A549 treated with ZK216348 at 1 μM for 4 hours (cell line): ENCODE measurements at places on chromosomes 1 and 21. TPM values are rescaled to one million over a fixed set of nuclear protein-coding genes. Genes with fewer than 3 reads are reported as not detected.

Gene RPS6KC1
- 8.8 to 14.6 TPM (median 11.1 TPM) in 5 replicates for total RNA-seq

Gene CHAF1B
- total RNA-seq, result 10.5 to 13.3 TPM (median 11.6 TPM) in 5 replicates

Gene IFI6
- total RNA-seq, result 7.3 to 14.3 TPM (median 11.8 TPM) in 5 replicates

Gene GPR52
- 0.13 TPM in 1 of 5 replicates, not detected in the others for total RNA-seq

Gene TRPM2
- total RNA-seq, result 4.8 to 9.0 TPM (median 8.0 TPM) in 5 replicates

Gene CCSAP
- total RNA-seq, result 3.5 to 7.4 TPM (median 6.0 TPM) in 5 replicates

Gene TFAP2E
- total RNA-seq, result 0.40 to 0.93 TPM (median 0.65 TPM) in 5 replicates

Gene POLR3C
- total RNA-seq, result 33.2 to 36.2 TPM (median 34.6 TPM) in 5 replicates

Gene GJB4
- 0.05 to 0.11 TPM (median 0.09 TPM) in 4 of 5 replicates, not detected in the other for total RNA-seq

Gene CNKSR1
- 0.13 to 0.58 TPM (median 0.39 TPM) in 5 replicates for total RNA-seq

Gene SUCO
- 6.6 to 11.8 TPM (median 11.0 TPM) in 5 replicates for total RNA-seq

Gene FBXO44
- 12.5 to 19.6 TPM (median 17.2 TPM) in 5 replicates for total RNA-seq

Gene RWDD3
- total RNA-seq, result 6.2 to 11.0 TPM (median 10.1 TPM) in 5 replicates

Gene C8A
- total RNA-seq, result not detected in 5 replicates

Gene KRTAP20-3
- not detected in 5 replicates for total RNA-seq

Gene MAB21L3
- total RNA-seq, result not detected in 5 replicates

Gene TNFRSF14
- total RNA-seq, result 0.21 to 0.67 TPM (median 0.30 TPM) in 4 of 5 replicates, not detected in the other

Gene CITED4
- total RNA-seq, result 39.5 to 126 TPM (median 106 TPM) in 5 replicates

Gene JAM2
- total RNA-seq, result not detected in 5 replicates

Gene KMO
- total RNA-seq, result 0.46 to 2.0 TPM (median 1.5 TPM) in 5 replicates

Gene VANGL2
- 0.50 to 1.2 TPM (median 0.91 TPM) in 5 replicates for total RNA-seq

Gene GPR153
- 1.3 to 2.6 TPM (median 2.0 TPM) in 5 replicates for total RNA-seq

Gene LRRN2
- 10.1 to 19.7 TPM (median 14.3 TPM) in 5 replicates for total RNA-seq

Gene CELA3B
- not detected in 5 replicates for total RNA-seq

Gene OR14K1
- total RNA-seq, result not detected in 5 replicates

Gene CATSPERE
- total RNA-seq, result 0.07 to 0.38 TPM (median 0.18 TPM) in 3 of 5 replicates, not detected in the others

Gene OR2L2
- total RNA-seq, result not detected in 5 replicates

Gene LCE3E
- total RNA-seq, result 0.27 to 0.31 TPM in 2 of 5 replicates, not detected in the others

Gene DDX20
- 7.5 to 9.3 TPM (median 8.8 TPM) in 5 replicates for total RNA-seq

Gene NHLH1
- total RNA-seq, result 0.34 to 0.79 TPM (median 0.47 TPM) in 5 replicates

Gene ASPM
- total RNA-seq, result 10.8 to 26.1 TPM (median 22.7 TPM) in 5 replicates

Gene ECM1
- total RNA-seq, result 1.7 to 2.1 TPM (median 1.8 TPM) in 5 replicates

Gene ARHGAP30
- total RNA-seq, result 0.06 to 0.19 TPM (median 0.08 TPM) in 5 replicates

Gene EXO5
- 3.2 to 5.1 TPM (median 4.0 TPM) in 5 replicates for total RNA-seq

Gene LMX1A
- not detected in 5 replicates for total RNA-seq

Gene SCMH1
- total RNA-seq, result 9.6 to 15.8 TPM (median 14.1 TPM) in 5 replicates

Gene CD53
- not detected in 5 replicates for total RNA-seq

Gene PCBP3
- total RNA-seq, result 0.89 to 2.4 TPM (median 1.8 TPM) in 5 replicates

Gene TP73
- 0.59 to 0.83 TPM (median 0.71 TPM) in 5 replicates for total RNA-seq

Gene CA6
- not detected in 5 replicates for total RNA-seq

Gene OR2G6
- not detected in 5 replicates for total RNA-seq

Gene SLAMF7
- 1.1 to 2.9 TPM (median 1.4 TPM) in 5 replicates for total RNA-seq
